ENCODE measurements at places on chromosomes 4 and X.

DNA sequence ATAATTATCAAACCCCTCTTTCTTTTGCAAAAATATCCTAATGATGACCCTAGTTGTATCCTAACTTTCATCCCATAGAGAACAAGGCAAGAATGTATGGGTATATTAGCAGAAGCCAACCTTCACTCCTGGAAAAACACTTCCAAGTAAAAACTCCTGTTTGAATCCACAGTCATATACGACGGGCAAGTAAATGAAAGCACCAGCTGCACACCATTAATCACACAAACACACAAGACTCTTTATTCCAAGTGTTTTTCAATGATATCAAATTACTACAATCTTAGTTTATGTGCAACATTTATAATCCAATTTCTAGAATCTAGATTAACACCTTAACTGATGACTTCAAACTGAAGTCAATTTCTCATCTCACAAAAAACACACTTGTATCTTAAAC lies 22.9 kb downstream of the ACSL4 start:
- DNase-seq: no peak

DNA sequence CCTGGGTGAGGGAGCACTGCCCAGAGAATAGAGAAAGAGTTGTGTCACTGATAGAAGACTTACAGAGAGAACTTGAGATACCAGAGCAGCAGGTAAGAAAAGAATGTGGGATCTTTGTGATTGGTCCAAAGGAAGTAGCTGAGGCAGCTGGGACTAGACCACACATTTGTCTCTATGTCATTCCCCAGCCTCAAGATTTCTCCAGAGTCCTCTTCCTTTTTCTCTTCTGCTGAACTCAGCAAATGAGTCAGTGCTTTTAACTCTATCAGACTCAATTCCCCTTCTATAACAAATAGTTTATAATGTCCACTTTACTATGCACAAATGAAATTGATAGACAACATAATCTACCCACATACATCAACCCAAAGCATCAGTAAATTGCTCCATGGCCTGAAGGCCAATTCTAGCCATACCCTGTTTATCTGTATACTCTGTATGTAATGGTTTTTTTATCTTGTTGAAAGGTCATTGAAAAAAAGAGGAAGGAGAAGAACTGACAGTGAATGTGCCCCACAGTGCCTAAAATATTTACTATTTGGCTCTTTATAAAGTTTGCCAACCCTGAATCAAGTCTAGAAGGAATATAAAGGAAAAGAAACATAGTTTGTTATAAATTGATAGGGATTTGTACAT lies 38.2 kb downstream of the ETDC start:
- DNase-seq: no peak

GRCh38 chr4:94181815-94182214 lies 25.9 kb upstream of the SMARCAD1 start:
- DNase-seq: no peak

- no peak for DNase-seq
Observed at GRCh38 chrX:19030805-19031204, 46.9 kb upstream of the PHKA2 start.

- DNase-seq: no peak
Observed at GRCh38 chrX:63739885-63740284, 45.1 kb downstream of the ARHGEF9 start.

GRCh38 chrX:54540289-54540688 lies 10.3 kb downstream of the GNL3L start:
- DNase-seq: peak; percentile 7

DNA sequence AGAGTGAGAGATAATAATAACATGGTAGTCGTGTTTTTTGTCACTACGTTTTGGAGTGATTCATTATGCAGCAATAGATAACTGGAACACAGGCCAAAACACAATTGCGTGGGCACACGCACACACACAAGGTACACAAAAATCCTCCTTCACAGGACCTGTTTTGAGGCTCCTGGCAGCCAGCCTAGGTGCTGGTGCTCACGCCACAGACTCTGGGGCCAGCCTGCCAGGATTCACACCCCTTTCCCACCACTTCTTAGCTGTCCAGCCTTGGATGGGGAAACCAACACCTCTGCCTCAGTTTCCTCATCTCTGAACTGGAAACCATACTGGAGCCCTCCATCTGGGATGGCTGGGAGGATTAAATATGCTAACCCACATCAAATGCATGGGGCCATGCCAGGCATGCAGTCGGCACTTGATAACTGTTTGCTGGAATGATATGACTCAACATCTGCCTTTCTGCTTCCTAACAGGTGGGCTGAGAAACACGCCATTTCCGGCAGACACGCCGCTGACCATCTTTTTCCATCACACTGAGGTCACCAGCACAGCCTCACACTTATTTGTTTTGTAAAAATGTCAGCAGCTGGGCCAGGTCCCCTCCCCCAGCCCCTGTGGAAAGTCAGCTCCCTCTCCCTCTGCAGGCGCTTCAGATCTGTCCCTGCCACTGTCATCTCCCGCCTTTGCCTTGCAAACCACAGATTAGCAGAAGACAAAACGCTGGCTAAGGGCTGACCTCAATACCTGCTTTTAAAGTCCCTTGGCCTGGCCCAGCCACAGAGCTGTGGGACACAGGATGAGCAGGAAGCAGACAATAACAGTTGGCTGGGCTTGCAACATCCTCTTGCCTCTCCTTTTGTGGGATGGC lies 237.5 kb downstream of the BCOR start:
- no peak for DNase-seq

GRCh38 chrX:48901069-48901468 lies 3.3 kb downstream of the PQBP1 start:
- DNase-seq: no peak

GRCh38 chr4:96630839-96631238 lies 790.9 kb downstream of the PDHA2 start:
- no peak for DNase-seq

DNA sequence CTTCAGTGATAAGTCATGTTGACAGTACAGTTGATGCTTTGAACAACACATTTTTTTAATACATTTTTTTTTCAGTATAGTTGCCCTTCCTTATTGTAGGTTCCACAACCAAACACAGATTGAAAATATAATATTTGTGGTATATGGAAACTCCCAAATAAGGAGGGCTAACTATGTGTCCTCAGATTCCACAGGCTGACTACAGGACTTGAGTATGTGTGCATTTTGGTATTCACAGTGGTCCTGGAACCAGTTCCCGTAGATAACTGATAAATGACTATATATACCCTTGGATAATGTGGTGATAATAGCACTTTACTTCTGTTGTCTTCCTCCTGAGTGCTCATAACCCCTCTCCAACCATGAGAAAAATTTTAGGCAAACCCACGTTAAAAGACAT lies 111.6 kb upstream of the NUDT6 start:
- DNase-seq: no peak

GRCh38 chrX:48794911-48795515 lies 6.9 kb upstream of the HDAC6 start:
- no peak for DNase-seq

- DNase-seq: no peak
Observed at GRCh38 chr4:95293014-95293413, 255.8 kb downstream of the UNC5C start.

DNA sequence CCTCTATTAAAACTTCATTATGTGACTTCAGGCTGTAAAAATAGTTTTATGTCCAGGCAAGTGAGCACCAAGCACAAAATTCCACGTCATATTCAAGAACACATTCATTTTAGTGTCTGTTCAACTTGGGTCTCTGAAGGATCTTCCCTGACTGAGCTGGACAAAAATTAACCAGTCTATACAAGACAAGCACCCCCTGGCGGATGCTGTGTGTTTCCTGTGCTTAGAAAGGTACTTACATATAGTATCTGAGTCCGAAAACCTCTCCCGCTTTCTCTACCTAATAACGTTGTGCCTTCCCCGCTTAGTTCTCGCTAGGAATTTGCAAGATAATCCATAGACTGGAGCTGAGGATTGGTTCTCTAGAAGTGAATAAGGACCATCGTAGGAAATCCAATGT lies 2214.5 kb upstream of the TENM3 start:
- DNase-seq: no peak

DNA sequence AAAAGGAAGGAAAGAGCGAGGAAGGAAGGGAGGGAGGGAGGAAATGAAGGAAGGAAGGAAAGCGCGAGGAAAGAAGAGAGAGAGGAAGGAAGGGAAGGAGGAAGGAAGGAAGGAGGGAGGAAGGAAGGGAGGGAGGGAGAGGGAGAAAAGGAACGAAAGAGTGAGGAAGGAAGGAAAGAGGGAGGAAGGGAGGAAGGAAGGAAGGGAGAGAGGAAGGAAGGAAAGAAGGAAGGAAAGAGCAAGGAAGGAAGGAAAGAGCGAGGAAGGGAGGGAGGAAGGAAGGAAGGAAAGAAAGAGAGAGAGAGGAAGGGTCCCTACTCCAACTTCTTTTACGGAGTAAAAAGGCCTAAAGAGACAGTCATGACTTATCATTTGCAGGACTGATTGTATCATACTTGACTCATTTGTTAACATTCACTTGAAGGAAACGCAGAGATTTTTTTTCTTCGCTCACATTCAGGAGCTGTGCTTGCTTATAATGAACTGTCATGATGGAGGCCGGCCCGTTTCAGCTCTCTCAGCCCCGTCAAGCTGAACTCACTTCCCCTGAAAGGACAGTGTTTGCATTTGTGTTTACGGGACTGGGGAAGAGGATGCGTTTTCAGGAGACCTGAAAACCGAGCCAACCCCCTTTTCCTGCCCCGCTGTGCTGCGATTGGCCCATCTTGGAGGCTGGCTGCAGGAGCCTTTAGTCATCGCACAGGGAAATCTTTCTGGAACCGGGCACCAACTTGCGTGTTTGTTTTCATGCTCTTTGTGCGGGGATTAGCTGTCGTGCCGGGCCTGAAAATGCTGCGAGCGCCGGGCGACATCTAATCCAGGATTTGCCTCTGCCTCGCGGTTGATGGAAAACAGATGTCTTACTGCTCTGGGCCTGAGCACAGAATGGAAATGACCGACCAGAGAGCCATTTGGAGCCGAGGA lies 17.8 kb downstream of the TRIM2 start:
- no peak for DNase-seq

- no peak for DNase-seq
Observed at GRCh38 chr4:183448436-183448835, 4.0 kb downstream of the CDKN2AIP start.

GRCh38 chr4:122548886-122549630 lies 71.8 kb downstream of the IL21 start:
- no peak for DNase-seq

- DNase-seq: no peak
Observed at GRCh38 chrX:63664741-63665140, 120.3 kb downstream of the ARHGEF9 start.

DNA sequence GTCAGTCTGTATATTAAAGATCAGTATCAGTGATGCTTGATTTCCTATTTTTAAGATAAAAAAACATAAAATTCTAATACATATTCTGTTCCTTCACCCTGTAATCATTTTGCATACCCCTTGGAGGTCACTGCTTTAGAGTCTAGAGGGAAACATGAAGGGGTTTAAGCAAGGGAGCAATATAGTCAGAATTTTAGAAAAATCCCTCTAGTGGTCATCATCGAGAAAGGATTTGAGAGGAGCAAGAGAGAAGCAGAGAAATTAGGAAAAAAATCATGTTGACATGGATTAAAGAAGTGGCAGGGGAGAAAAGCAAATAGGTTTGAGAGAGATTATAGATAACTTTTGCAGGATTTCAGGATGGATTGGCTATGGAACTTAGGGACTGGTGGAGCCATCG lies 11.1 kb downstream of the APEX2 start:
- no peak for DNase-seq

GRCh38 chrX:133980832-133981588 lies 4.4 kb downstream of the GPC3 start:
- DNase-seq: no peak

DNA sequence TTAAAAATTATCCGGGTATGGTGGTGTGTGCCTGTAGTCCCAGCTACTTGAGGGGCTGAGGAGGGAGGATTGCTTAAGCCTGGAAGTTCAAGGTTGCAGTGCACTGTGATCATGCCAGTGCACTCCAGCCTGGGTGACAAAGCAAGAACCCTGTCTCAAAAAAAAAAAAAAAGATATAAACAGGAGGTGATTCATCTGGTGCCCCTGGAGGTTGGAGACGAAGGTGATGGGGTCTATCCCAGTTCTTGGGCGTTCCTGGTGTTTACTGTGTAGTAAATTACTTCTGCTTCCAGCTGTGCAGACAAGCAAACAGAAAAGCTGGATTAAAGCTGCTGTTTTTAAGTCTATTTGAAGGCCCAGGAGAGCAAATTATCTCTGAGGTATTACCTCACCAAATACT lies 19.9 kb downstream of the GPKOW start:
- DNase-seq: no peak

GRCh38 chr4:96149894-96150293 lies 310.0 kb downstream of the PDHA2 start:
- DNase-seq: no peak

Measured in Panc1 (cell line).